ENCODE measurements at places on chromosomes 3 and 15.

- no peak for DNase-seq
These were observed 5.1 kb downstream of the ATP13A3 start for GRCh38 chr3:194481525-194482195.

DNA sequence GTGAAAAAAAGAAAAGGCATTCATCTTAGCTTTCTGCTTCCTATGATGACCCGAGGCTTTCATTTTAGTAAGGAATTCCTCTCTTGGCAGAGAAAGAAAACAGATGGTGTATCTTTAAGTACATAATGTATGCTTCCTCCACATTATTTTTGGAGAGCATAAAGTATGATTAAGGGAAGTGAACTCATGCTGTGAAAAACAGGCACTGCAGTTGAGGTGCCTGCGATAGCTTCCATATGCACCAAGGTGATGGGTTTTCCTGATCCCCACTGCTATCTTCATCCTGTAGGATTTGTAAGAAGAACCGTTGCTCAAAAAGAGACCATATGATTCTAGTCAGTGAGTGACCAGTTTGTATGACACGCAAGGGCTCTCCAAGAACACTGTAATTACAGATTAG, 411.5 kb upstream of the MCTP2 start:
- DNase-seq: no peak

DNA sequence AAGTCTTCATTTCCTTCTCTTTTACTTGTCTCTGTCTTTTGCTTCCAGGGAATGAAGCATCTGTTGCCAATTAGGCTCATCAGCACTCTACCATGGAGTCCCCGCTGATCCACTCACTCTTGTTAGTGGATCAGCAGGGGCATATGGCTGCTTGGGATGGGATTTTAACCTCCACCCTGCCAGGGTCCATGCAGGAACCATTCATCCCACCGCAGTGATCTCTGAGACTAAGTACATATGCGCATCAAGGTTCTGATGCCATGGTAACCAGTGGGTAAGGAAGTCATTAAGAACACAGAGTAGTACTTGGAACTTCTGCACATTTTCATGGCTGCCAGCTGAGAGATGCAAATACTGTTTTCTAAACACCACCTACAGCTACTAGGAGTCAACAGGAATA, 374.0 kb upstream of the ALCAM start:
- DNase-seq: no peak

DNA sequence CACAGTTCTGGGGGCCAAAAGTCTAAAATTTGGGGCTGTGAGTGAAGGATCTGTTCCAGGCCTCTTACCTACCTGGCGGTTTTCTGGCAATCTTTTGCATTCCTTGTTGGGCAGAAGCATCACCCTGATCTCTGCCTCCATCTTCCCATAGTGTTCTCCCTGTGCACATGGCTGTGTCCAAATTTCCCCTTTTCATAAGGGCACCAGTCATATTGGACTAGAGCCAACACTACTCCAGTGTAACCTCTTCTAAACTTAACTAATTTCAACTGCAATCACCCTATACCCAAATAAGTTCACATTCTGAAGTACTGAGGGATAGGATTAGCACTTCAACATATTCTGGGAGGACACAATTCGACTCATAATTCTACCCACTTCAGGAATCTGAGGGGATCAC, 85.0 kb downstream of the CCNL1 start:
- no peak for DNase-seq

GRCh38 chr3:127316685-127317084, 28.8 kb upstream of the PRR20G start:
- DNase-seq: no peak

DNA sequence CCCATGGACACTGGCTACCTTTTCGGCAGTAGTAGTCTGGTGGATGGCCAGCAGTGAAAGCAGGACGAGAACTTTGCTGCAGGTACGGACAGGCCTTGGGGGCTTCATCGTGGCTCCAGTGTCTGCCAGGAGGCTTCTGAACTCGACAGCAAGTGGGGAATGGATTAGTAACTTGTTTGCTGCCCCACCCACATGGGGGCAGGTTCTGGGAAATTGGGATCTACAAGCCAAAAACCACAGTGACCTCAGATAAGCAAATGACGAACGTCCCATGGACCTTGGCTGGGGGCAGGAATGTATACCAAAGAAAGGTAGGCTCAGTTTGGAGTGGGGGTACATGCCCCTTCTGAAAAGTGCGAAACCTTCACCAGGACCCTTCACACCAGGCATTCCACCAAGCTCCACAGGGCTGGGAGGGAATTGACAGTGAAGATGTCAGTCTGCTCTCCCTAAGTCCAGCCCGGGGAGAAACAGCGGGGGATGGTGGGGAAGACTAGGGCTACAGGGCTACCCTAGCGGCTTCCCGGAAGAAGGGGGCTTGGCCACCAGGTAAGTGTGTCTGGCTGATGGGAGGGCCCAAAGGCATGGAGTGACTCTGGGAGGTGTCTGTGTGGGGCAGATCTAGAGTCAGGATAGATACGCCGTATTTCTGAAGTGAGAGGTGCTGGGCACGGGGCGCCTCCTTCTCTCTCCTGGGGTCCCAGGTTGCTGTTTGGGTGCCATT, at the start of gene ITIH4:
TSS of gene ITIH4 (minus strand) at position 138 of the 724 bp plus-strand sequence. CDS start at position 108, 30 bp downstream.
- DNase-seq: no peak

DNA sequence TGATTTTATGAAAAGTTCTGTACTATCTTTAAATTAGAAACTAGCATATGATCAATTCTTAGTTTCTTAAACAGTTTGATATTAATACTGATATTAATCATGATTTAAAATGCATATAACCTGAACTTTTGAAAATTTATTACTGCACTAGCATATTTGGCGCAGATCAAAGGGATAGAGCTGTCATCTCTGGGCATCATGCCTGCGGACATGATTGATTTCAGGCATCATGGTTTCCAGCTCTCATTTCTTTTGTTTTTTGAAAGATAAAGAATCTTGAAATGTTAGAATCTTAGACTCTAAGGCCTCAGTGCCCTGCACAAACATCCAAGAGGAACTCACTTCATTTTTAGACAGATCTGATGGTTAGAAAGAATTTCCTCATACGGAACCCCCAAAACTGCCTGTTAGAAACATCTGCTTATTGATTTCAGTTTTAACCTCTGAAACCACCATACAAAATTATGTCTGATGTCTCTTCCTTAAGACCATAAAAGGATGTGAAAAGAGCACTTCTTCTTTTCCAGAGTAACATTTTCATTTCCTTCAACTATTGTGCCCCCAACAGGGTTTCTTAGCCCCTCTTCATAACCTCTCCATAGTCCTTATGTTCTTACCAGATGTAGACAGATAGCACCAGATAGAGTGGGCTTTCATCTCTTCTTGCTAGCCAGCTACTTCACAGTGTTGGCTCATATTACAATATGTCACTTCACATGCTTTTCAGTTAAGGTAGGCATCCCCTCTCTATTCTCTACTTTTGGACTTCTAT, 110.8 kb downstream of the BBX start:
- DNase-seq: no peak

DNA sequence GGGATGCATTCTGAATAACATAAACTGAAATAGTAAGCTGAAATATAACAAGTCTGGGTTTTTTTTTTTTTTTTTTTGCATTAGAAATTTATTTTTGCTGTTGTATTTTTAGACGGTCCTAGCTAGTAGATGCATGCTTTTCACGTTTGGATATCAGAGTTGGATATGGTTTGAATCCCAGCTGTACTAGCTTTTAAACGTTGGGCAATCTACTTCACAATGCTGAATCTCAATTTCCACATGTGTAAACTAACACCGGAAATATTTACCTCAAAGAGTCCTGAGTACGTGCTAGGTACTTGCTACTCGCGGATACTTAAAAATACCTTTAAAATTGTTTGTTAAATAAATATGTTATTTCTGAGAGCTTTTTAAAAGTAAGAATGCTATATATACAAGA, 139.8 kb downstream of the BBX start:
- no peak for DNase-seq

DNA sequence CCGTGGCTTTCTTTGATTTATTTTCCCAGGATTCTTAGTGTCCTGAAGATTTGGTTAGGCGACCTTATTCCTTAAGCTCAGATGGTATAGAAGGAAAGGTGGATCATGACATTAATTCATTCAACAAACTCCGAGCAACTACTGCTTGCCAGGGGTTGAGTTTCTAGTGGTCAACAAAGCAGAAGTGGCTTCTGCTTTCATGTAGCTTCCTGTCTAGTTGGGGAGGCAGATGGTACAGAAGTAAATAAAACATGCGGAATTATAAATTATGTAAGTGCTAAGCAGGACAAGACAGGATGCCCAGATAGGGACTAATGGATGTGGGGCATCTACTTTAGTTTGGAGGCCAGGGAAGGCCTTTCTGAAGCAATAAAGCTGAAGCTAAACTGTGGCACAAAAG, 15.6 kb downstream of the EEFSEC start:
- DNase-seq: no peak

GRCh38 chr15:85649372-85649771, 145.4 kb downstream of the KLHL25 start:
- peak; percentile 39 for DNase-seq

DNA sequence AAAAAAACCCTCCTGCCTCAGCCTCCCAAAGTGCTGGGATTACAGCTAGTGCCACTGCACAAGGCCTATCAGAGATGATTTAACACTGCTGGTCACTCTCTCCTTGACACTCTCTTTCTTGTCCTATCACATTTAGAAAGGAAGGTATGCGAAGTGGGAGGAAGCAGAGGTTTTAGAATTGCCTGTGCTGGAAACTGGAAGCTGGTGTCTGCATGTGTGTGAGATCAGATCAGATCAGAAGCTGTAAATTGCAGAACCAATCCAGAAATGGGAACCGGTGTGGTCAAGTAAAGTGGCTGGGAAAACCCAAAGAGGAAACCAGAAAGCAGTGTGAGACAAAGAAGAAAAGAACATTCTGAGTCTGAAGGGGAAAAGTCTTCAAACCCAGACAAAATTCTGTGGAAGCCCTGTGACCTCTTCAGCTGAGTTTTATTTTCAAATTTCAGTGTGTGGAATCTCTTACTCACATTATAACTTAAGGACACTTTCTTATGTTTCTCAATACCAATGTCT, 2.8 kb downstream of the EFHB start:
- peak; percentile 38 for DNase-seq

DNA sequence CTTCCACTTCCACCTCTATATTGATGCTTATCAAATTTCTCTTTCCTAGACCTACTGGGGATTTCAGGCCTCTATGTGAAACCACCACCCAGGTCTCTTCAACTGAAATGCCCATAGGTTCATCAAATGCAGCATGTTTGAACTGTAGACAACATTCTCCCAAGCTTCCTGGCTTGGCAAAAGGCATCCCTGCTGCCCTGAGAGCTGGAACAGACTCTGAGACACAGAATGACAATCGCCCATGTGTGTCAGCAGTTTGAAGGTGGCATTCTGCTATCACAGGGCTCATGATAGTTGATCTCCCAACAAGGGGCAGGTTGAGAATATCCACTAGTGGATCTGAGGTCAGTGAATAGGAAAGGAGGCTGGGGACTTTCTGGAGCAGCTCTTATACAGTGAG, 200.7 kb downstream of the RPLP1 start:
- no peak for DNase-seq

DNA sequence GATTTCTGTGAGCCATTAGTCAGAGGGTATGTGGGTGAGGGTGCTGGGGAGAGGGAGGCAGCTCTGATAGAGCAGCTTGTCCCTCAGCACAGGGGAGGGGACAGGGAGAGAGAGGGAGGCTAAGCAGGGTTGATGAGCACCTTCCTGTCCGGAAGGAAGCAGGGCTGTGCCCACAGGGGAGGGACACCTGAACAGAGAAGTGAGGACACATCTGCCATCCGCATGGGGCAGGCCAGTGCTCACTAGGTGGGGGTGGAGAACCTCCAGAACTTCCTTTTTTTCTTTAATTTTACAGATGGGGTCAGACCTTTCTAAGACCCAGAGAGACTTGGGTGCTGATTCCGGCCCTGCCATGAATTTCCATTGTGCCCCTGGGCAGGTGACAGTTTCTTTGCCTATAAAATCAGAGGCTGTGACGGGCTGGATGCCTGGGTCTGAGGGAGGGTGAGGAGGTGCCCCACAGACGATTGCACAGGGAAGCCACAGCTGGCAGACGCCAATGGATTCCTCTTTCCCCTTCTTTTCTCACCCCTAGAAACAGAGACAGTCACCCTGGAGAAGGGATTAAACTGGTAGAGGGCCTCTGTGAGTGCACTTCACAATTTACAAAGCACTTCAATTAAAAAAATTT, 4.1 kb upstream of the TGM5 start:
- peak; percentile 20 for DNase-seq

DNA sequence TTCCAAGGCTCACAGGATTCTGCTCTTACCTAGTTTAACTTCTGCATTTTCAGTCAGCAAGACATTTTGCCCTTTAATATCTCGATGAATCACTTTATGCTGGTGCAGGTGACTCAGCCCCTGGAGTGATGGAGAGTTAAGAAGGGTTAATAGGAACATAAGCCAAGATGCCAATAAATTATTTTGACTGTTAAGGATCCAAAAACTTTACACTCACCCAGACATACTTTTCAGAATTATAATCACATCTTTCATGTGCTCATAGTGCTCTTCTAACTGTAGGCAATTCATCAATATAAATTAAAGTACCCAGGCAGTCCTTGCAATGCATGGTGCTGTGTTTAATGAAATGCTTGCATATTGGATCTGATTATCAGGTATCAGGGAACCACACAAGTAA, 164.1 kb upstream of the SLC2A2 start:
- no peak for DNase-seq

DNA sequence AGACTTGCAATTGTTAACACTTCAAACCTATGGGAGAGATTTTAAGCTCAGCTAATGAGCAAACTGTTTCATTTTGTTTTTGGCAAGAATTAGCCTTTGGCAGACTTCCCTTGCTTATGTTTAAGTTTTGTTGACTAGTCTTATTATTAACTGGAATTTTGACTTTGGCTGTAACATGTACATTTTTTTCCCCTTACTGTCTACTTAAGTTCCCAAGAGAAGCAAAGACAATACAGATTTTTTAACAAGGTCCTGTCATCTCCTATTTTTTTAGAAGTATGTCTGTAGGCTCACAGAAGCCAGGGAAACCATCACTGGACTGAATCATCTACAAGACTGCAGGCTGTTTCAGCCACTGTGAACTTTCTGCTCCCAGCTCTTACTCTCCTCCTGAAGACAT, 74.3 kb downstream of the DGKG start:
- DNase-seq: no peak

- no peak for DNase-seq
These were observed 448.6 kb upstream of the RASGRP1 start for GRCh38 chr15:39013262-39013661.

- no peak for DNase-seq
These were observed 80.9 kb downstream of the NECTIN3 start for GRCh38 chr3:111152496-111152895.

DNA sequence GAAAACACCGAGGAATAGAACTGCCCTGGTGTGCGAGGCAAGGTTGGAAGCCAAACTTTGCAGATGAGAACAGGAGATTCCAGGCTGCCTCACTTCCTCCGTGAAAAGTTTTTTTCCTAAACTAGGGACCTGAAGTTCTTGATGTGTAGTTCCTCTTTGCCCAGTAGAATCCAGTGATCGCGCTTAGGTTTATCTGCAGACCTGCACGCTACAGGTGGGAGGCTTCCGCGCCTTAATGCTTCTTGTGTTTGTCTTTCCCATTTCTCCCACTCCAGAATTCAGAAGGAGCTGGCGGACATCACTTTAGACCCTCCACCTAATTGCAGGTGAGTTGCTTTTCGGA, 5.4 kb downstream of the UBE2E1 start:
- no peak for DNase-seq

GRCh38 chr3:126718561-126719445, 14.8 kb downstream of the CHCHD6 start:
- DNase-seq: no peak

All from CD4-positive, alpha-beta T cell treated with Interleukin-17A for 1 hour (primary cell).